ENCODE measurements at places on chromosomes 6 and 20.

DNA sequence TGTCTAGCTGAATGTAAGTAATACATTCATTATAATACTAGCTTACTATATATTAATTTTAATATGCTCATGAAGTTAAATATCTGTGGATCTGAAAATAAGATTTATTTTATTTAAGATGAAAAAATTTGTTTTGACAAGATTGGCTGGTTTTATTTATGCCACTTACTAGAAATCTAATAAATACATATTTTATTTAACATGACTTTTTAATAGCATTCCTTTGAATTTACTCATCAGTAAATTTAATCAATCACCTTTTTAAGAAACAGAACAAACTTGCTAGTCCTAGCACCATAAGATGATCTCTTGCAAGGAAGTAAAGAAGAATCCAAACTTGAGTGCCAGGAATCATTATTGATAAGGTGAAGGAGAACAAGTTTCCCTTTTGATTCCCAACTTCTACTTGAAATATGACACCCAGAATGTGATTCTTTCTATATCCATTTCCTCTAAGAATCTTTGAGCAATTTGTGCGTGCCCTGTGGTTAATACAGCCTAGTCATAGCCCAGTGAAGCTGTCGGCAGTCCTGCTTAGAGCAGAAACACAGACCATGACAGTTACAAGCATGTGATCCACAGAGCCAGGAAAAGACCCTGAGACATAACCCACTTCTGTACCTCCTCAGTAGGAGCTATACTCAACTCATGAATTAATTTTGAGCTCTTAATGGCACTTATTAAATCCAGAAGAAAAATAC is 282.3 kb upstream of the QKI start:
- DNase-seq = no peak
- H3K27ac ChIP-seq = no peak overlapping the region
- no peak overlapping the region for H3K4me3 ChIP-seq
- H3K27me3 ChIP-seq = peaks cover 3% of the 10 kb centered on the region
- no peaks in the 10 kb centered on the region for H3K36me3 ChIP-seq

DNA sequence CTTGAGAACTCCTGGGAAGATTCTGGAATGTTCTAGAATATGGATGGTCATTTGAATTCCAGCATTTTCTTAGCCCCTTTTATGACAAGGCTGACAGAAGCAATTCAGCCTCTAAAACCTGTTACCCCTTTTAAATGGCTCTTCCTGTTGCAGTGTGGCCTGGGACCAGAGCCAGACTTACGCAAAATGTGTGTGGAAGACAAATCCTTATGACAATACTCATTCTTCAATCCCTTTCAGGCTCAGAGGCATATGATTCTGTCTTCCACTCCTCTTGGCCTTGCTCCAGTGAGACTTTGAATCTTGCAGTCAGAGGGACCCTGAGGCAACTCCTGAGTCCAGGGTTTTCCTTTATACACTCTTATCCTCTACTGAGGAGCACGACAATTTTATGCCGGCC is 287.0 kb downstream of the CLIC5 start:
- peaks cover 78% of the 10 kb centered on the region for H3K27me3 ChIP-seq
- H3K27ac ChIP-seq = no peak overlapping the region

- peak; percentile 52 for DNase-seq
- no peak overlapping the region for H3K4me3 ChIP-seq
- peaks cover 2% of the 10 kb centered on the region for H3K4me1 ChIP-seq
- H3K27ac ChIP-seq = no peak overlapping the region
- no peaks in the 10 kb centered on the region for H3K36me3 ChIP-seq
These were observed 1729.5 kb downstream of the GRIK2 start for GRCh38 chr6:103122766-103123601.

DNA sequence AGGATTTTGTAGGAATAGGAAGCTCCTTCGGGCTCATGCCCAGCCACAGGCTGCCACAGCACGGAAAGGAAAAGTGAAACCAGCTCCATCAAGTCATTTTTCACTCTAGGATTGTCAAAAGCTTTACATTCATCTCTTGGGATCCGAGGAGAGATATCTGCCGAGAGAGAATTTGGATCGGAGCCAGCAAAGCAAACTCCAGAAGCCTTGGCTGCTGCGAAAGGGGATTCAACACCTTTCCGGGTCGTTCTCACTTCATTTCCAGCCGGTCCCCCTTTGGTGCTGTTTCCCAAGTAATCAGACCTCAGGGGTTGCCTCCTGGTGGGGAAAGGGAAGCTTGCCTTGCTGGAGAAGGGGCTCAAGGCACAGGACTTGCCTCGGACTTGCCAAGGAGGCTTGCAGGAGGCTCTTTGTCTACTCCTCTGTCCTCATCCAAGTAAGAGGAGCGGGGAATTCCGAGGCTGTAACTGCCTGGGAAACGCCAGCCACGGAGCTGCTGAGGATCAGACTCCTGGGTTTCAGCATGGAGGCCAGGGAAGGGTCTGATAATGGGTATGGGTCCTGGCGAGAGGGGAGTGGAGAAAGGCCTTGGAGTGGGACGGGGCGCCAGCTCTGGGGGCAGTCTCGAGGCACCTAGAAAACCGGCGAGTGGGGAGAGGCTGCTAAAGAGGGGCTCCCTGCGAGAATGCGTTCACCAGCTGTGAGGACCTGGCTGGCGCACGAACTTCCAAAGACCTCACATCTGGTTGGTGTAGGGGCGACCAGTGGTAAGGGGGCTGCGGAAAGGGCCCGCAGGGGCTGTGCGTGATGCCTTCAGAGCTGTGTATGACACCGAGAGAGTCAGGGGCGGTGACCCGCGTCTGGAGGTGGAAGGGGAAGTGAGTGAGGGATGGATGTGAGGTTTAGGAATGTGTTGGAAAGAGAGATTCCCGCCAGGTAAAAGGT is 702 bp downstream of the ETV7 start:
- peak overlapping the region; percentile 48 for H3K27ac ChIP-seq
- H3K27me3 ChIP-seq = peaks cover 59% of the 10 kb centered on the region
- no peak for DNase-seq
- H3K36me3 ChIP-seq = no peaks in the 10 kb centered on the region

- DNase-seq = peak; percentile 26
- H3K27me3 ChIP-seq = no peaks in the 10 kb centered on the region
- peaks cover 30% of the 10 kb centered on the region for H3K4me1 ChIP-seq
These were observed 474 bp downstream of the RBM38 start for GRCh38 chr20:57391439-57392301.

GRCh38 chr6:105881608-105882007 is 204.5 kb upstream of the PRDM1 start:
- no peaks in the 10 kb centered on the region for H3K4me1 ChIP-seq
- H3K27ac ChIP-seq = no peak overlapping the region
- no peak for DNase-seq

DNA sequence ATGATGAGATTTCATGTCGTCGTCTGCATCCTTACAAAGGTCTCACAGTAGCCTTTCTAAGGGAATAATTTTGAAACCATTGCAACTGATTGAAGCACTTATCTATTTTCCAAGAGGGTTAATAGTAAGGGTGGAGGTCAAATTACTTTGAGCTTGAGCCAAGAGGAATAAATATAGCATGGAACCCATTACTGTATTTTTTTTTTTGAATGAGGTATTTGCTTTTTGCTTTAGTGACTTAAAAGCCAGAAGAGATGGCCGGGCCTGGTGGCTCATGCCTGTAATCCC is 78.3 kb downstream of the SCAND1 start:
- no peak for DNase-seq
- no peaks in the 10 kb centered on the region for H3K27me3 ChIP-seq
- peaks cover 17% of the 10 kb centered on the region for H3K4me1 ChIP-seq
- H3K4me3 ChIP-seq = no peak overlapping the region

DNA sequence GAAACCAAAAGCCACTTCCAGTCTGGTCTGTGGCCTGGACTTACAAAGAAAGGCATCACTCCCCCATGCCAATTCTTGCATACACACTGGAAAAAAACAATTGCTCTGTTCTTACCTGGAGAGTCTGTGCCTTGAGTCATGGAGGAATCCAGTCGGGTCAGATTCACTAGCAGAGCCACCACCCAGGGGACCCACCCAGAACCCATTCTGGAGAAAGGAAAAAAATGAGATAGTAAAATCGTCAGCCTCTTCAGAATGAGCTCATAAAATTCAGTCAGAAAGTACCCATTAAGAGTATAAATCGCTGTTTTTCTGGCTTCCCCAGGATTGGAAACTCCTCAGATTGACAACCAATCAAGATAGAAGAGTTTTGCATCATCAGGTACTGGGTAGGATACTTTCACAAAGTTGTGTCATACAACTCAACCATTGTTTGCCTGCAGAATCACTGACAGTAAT is at the start of gene HLA-DOB:
Gene HLA-DOB, minus strand, starts transcription at position 257 of the 459 bp plus-strand sequence. Its CDS starts 51 bp downstream, at position 206.
- H3K36me3 ChIP-seq = no peaks in the 10 kb centered on the region
- H3K27ac ChIP-seq = no peak within 1 kb of the TSS
- no peak for DNase-seq
- no peak within 1 kb of the TSS for H3K4me3 ChIP-seq

Measured in mesothelial cell of epicardium (in vitro differentiated cells).